ENCODE measurements at places on chromosomes 2 and 18. TPM values are rescaled to one million over a fixed set of nuclear protein-coding genes. Genes with fewer than 3 reads are reported as not detected.

The PIEZO2 gene
- 10.7 TPM for total RNA-seq

The POMC gene
- 4.4 TPM for total RNA-seq

The SLC19A3 gene
- 6.5 TPM for total RNA-seq

The UGT1A10 gene
- 0.11 TPM for total RNA-seq

The PDE11A gene
- 0.53 TPM for total RNA-seq

The MAPK4 gene
- total RNA-seq: 3.3 TPM

The ACMSD gene
- total RNA-seq: not detected

The ASPRV1 gene
- 1.1 TPM for total RNA-seq

The L3MBTL4 gene
- total RNA-seq: 1.3 TPM

The GPAT2 gene
- 0.55 TPM for total RNA-seq

The C18orf32 gene
- total RNA-seq: 28.7 TPM

The TFPI gene
- total RNA-seq: 10.2 TPM

The PCARE gene
- total RNA-seq: not detected

The ABCG5 gene
- not detected for total RNA-seq

The IRS1 gene
- total RNA-seq: 18.6 TPM

The STK17B gene
- 11.7 TPM for total RNA-seq

The RESP18 gene
- total RNA-seq: not detected

The GALNT14 gene
- total RNA-seq: 6.8 TPM

The CHST10 gene
- total RNA-seq: 24.4 TPM

The BUB1 gene
- total RNA-seq: 115 TPM

The TSPYL6 gene
- not detected for total RNA-seq

The VIT gene
- total RNA-seq: 0.46 TPM

The NPAS2 gene
- 2.6 TPM for total RNA-seq

The UCN gene
- 0.68 TPM for total RNA-seq

The MOCOS gene
- total RNA-seq: 5.3 TPM

The ST3GAL5 gene
- total RNA-seq: 5.9 TPM

The PJVK gene
- 4.4 TPM for total RNA-seq

The RNF152 gene
- 2.6 TPM for total RNA-seq

The DSEL gene
- total RNA-seq: 30.1 TPM

The RGPD3 gene
- 0.11 TPM for total RNA-seq

The SCN3A gene
- total RNA-seq: not detected

The STPG4 gene
- not detected for total RNA-seq

The LRP1B gene
- total RNA-seq: 0.14 TPM

The B3GNT7 gene
- 151 TPM for total RNA-seq

The NEB gene
- total RNA-seq: 2.1 TPM

The UGT1A4 gene
- total RNA-seq: not detected

The LYPD6 gene
- total RNA-seq: 4.8 TPM

The DNAH7 gene
- 0.23 TPM for total RNA-seq

The CD8B gene
- total RNA-seq: 0.71 TPM

The CD8A gene
- total RNA-seq: 0.44 TPM

The SRD5A2 gene
- total RNA-seq: 0.05 TPM

The SERPINB3 gene
- total RNA-seq: 0.11 TPM

The LBH gene
- 34.7 TPM for total RNA-seq

The ATP6V1C2 gene
- total RNA-seq: 1.2 TPM

The TRIB2 gene
- 89.3 TPM for total RNA-seq

The IL18RAP gene
- total RNA-seq: not detected

Measured in WTC11 (cell line).